ENCODE measurements at places on chromosomes 3 and 15.

DNA sequence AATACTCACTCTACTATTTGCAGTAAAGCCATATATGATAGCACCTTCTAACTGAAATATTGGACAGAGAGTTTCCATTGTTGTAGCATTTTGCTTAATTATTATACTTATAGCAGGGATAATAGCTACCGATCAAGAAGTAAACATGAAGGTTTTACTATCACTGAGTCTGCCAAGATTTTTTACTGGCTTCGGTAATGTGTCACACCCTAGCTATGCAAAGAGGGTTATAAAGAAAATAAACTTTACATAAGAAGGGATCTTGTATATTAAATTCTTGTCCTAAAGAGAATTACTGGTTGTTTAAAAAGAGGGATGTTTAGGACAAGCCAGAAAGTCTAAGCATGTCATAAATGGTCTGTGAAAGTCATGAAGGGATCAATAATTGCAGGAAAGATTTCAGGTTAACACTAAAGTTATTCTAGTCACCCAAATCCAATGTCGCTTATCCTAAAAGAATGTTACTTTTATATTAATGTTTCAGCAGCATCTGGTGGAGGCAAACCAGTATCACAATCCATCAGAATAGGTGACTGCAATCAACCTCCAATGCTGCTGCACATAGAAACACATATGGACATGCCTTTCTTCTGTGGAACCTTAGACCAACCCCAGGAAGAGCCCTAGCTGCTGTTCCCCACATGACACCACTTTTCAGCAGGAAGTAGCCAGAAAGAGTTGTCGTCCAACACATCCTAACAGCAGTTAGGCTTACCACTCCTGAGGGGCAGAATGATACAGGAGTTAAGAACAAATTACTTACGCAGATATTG, 62.7 kb upstream of the GK5 start:
- DNase-seq, result no peak

GRCh38 chr3:8423307-8423706, 78.3 kb upstream of the LMCD1 start:
- no peak for DNase-seq

- DNase-seq, result no peak
Measured at GRCh38 chr3:58272891-58273290, 33.2 kb upstream of the RPP14 start.

DNA sequence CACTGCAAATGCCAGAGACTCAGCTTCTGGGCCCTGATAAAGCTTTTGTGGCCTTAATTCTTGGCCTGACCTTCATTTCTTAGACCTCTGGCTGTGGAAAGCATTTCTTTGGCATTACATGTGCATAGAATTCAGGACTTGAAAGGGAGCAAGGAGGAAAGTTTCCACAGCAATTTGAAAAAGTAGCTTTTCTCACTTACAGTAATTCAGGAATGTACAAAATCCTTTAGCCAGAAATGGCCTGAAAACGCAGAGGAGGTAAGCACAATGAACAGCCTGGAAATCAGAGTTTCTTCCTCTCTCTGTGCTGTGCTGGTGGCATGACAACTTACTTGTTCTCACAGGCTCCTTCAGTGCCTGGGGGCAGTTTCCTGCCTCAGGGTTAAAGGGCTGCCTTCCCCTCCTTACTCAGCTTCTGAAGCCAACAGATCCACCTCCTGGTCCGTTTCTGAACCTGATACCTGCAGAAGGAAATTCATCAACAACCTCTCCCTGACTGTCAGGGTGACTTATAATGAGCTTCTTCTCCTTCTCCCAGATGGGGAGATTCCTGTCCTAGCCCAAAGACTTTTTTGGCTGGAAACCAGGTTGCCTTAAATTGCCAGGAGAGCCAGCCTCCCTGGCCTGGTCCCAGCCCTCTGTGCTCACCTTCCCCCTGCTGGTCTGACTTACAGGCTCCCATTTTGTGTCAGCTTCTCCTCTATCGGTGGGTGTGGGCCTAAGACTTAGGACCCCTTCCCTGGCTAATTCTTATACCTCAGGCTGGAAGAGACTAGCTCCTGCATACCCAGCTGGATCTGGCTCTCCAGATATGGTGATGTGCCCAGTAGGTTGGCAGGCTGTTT, 102.3 kb downstream of the MYRIP start:
- no peak for DNase-seq

GRCh38 chr3:32707026-32707370, 22.0 kb downstream of the CNOT10 start:
- DNase-seq, result no peak

DNA sequence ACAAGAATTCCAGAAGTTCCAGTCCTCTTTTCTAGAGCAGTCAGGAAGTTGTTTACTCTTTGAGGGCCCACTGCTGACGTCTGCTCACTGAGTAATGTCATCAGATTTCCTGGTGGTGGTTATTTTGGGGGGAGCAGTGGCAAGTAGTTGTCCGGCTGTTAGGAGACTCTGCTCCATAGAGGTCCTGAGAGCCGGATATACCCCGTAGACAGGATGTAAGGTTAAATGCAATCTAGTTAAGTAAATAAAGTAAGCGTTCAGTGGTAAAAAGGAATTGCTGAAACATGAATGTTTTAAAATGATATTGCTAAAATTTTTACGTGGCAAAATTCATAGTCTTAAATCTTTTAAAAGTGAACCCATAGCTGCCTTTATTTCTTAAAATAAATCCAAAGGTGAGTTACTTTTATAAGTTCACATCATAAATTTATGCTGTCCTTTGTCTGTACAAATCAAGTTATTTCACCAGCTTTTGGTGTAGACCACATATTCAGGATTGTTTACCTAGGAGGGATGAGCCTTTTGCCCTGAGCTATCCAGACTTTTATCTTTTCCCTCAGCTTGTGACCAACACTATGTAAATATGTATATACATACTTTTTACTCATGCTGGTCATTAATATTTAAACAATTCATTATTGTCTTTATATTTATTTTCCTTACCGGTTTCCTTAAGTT, 65.8 kb downstream of the PDE8A start:
- no peak for DNase-seq

GRCh38 chr3:170642882-170643601, 57.2 kb upstream of the SLC7A14 start:
- DNase-seq, result no peak

DNA sequence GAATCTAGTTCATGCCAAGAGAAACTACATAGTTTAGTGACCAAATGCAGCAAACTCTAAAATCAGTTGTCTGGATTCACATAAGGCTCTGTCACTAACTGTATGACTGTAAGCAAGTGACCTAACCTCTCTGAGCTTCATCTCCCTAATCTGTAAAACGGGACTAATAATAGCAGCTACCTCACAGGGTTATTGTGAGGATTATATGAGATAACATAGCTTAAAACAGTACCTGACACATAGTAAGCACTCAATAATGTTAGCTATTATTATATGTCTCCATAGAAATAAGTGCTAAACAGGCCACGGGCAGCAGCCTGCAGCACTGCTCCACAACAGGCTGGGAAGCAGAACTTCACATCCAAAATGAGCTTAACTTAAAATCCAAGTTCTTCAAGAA, 30.2 kb downstream of the NPTN start:
- no peak for DNase-seq

DNA sequence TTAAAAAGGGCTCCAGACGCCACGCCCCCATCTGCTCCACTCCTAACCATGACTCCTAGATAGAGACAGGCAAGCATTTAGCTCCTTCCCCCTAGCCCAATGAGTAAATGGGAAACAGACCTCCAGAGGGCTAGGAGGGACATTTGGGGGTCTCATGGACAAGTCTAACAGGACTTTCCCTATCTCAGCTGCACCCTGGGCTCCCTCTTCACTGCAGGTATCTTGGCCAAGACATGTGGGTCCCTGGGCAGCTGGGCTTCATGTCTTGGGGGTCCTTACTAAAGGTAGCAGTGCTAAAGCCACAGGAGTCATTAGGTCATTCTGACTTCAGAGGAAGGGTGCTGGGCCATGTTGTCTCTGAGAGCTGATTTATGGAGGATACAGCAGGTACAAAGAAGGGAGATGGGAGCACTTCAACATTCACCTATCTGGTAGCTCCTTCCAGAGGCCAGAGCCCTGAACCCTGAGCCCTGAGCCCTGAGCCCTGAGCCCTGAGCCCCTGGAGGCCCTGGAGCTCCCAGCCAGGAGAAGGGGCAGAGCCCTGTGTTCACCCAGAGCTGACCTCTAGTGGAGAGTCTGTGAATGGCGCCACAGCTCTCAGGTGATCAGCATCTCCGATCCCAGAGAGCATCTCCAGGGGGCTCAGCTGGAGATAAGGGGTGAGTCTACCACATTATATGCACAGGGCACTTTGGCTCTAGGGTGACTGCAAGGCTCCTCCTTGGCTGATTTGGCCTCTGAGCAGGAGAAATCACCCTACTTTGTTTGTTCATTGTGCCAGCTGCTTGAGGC, 40.1 kb upstream of the EPHB1 start:
- no peak for DNase-seq

- DNase-seq, result no peak
Measured at GRCh38 chr15:61339516-61339915, 110.4 kb upstream of the RORA start.

DNA sequence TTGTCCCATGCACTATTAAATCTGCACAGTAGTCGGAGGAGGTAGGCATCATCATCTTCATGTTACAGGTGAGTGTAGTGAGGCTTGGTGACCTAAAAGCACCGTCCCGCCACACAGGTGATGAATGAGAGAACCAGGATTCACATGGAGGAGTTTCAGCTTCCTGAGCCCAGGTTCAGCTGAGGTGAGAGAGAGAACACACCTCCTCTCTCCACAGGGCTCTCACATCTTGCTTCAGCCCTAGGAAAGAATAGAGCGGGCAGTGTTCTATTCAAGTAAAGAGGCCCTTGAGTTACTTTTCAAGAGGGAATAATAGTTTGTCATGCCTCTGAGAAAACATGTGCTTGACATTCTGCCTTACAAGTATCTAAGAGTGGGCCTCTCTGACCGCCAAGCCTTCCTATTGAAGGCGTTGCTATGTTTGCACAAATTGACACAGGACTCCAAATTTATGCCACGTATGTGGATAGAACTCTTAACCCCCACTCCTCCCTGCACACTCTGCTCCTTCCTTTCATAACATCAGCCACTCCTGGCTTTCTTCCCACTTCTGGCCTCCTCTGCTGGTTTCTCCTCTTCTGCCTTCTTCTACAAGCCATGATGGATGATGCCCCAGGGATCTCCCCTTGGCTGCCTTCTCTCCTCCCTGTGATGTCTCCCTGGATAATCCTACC, 138.3 kb upstream of the ABHD17C start:
- DNase-seq, result no peak

DNA sequence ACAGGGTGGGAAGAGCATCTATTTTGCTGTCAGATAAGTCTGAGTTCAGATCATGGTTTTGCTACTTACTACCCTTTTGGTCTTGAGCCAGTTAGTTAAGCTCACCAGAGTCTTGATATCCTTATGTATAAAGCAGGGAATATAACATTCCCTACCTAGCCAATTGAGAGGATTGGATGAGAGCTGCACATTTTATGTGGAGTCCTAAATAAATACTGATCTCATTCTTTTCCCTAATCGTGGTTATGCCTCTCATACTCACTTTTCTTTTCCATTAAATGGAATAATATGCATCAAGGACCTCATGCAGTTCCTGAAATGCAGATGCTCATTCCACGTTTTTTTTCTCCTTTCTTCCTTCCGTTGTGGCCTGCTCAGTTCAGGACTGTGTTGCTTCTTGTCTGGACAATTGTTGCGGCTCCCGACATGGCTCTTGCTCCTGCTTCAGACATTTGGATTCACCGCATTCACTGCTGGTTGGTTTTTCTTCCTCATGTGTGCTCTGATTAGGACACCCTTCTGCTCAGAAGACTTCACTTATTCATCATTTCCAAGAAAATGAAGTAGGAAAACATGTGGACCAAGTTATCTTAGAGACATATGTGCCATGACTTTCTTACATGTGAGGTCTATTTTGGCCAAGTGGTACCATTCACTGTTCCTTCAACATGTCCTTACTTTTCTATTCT, 90.2 kb downstream of the NFKBIZ start:
- DNase-seq, result no peak

DNA sequence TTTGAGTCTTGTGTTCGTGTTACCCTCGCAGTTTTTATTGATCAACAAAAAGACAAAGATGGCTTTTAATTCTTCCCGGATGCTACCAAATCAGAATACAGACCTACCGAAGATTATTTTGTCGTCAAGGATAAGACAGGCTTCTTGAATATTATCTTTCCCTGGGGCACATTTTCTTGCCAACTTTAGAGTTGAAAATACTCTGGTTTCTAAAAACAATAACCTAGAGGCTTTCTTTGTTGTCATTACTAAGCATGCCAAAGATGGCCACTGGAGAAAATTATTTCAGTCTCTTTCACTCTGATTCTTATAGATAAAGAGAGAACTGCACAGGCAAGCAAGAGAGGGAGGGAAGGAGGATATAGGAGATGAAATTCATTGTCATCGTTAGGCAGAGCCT, 33.9 kb downstream of the OXNAD1 start:
- DNase-seq, result no peak

DNA sequence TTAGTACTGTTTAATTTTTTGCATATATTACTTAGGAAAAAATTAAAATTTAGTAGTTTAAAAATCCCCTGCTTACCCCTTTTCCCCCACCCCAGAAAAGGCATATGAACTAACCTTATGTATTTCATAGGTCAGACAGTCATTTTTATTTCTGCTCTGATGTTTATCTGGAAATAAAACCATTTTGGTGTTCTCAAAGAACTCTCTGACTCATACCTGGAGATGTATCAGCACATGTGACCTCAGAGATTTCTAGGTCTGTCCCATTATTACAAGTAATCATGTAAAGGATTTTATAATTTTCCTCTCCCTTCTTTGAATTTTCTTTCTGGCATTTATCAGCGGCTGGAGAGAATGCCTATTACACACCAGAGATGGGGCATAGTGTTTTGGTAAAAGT, 14.1 kb upstream of the CCR8 start:
- DNase-seq, result no peak

DNA sequence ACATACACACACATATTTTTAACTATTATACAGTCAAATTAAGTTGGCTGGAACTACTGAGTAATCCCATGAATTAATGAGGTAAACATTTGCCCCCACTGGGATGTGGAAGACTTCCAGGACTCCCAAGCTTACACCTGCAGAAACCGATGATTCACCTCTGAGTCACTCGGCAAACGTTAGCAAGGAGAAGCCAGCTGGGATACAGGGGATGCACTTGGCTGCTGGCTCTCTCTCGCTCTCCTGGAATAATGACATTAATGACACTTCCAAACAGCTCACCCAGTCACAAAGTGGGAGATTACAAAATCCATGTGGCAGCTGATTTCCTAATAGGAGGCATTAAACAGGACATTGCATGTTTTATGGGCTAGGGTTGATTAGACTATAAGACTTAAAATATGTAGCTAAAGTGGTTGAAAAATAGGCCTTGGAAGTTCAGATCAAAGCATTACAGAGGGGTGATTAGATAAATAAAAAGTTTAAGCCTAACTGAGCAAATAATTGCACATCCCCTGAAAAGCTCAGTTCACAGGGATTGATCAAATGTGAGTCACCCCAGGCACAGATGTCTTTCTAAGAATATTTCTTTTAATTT, 500.9 kb downstream of the SOX2 start:
- DNase-seq, result peak; percentile 72

DNA sequence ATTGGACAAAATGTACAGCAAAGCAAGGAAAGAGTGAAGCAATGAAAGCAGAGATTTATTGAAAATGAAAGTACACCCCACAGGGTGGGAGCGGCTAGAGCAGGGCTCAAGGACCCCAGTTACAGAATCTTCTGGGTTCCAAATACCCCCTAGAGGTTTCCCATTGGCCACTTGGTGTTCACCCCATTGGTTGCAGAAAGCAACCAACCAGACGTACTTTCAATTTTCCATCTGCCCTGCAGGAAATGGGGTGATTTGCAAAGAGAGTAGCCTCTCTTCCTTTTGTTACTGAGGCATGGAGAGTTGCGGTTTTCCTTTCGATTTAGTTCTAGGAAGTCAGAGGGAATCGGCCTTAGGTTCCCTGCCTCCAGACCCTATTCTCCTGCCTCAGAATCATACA, 2.4 kb downstream of the PML start:
- DNase-seq, result no peak

Measured in NCI-H526 treated with DMSO at 0.1 percent for 48 hours (cell line).